Activated CD4-positive, alpha-beta T cell treated with anti-CD3 and anti-CD28 coated beads, Interleukin-2, amount 10 ng/mL, durations not matched to agents 24 days and 14 days (primary cell): ENCODE measurements at places on chromosomes 6 and 20. TPM values are rescaled to one million over a fixed set of nuclear protein-coding genes. Genes with fewer than 3 reads are reported as not detected.

Gene SH3BGRL2
- total RNA-seq = 0.07 and 0.14 TPM in 2 replicates

Gene LPA
- not detected in 2 replicates for total RNA-seq

Gene CLDN20
- total RNA-seq = 0.21 TPM in 1 of 2 replicates, not detected in the other

Gene RUNX2
- total RNA-seq = 17.1 and 18.3 TPM in 2 replicates

Gene RPL10A
- 1,702 and 1,710 TPM in 2 replicates for total RNA-seq

Gene RBBP9
- 21.1 and 24.3 TPM in 2 replicates for total RNA-seq

DNA sequence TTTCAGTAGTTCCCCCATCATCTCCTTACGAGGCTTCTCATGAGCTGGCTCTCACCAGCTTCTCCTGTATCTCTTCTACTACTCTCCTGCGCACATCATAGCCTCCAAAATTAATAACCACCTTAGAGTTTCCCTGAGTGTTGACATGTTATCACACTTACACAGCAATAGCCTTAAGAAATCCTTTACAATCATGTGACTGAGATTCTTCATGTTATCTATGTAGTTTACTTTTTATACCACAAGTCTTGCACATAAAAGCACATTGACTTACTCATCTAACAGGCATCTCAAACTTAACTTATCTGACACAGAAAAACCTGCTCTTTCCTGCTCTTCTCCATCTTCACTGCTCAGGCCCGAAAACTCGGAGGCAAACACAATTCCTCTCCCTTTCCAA is 103.7 kb upstream of the TAB2 start:
- no peak overlapping the region for H3K4me3 ChIP-seq
- H3K36me3 ChIP-seq = peaks cover 27% of the 10 kb centered on the region

DNA sequence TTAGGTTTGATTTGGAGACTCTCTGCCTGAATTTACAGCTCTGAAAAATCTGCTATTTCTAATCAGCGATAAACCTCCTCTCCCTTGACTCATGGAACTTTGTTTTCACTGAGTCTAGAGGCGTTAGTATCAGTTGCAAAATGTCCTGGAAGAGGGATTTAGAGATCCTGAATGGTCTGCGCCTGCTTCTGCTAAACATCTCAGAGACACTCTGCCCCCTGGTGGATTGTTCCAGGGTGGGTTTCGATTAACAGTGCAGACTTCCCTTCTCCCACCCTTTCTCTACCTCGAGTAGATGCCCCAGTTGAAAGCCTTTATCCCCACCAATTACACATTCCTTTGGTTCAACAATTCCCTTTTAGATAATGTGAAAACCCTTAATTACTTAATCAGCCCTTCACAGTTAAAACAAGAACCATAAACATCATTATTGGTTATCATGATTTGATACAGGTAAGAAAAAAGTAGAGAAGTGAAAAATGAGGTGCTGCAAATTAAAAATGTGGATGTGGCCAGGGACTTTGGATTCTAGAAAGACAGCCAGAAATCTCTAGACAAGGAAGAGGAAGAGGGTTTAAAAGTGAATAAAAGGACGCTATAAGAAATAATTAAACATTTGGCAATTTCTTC is 5.5 kb downstream of the HTR1B start:
- H3K27ac ChIP-seq = no peak overlapping the region
- DNase-seq = peak; percentile 67
- no peaks in the 10 kb centered on the region for H3K4me1 ChIP-seq
- peaks cover 17% of the 10 kb centered on the region for H3K27me3 ChIP-seq
- no peaks in the 10 kb centered on the region for H3K36me3 ChIP-seq

Gene PLCB4
- total RNA-seq = not detected in 2 replicates

DNA sequence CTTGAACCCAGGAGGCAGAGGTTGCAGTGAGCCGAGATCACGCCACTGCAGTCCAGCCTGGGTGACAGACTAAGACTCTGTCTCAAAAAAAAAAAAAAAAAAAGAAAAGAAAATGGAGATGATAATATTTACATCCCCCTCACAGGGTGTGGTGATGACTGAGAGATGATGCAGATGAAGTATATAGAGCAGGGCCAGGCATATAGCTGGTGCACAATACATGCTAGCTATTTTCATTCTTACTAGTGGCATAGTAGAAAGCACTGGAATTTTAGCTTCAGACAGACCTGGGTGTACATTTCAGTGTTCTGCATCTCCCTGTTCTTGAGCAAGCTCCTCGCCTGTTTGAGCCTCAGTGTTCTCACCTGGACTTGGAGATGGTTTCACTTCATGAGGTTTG is 36.9 kb downstream of the CEBPB start:
- no peak for DNase-seq
- H3K27ac ChIP-seq = no peak overlapping the region
- no peaks in the 10 kb centered on the region for H3K36me3 ChIP-seq
- peaks cover 25% of the 10 kb centered on the region for H3K4me1 ChIP-seq
- H3K27me3 ChIP-seq = no peaks in the 10 kb centered on the region

GRCh38 chr20:36808317-36809257 is 35.0 kb upstream of the DSN1 start:
- H3K4me3 ChIP-seq = no peak overlapping the region
- peak; percentile 92 for DNase-seq
- peaks cover 4% of the 10 kb centered on the region for H3K4me1 ChIP-seq
- no peaks in the 10 kb centered on the region for H3K27me3 ChIP-seq

Gene KCNK17
- not detected in 2 replicates for total RNA-seq
